ENCODE measurements at places on chromosomes 3 and 15.

DNA sequence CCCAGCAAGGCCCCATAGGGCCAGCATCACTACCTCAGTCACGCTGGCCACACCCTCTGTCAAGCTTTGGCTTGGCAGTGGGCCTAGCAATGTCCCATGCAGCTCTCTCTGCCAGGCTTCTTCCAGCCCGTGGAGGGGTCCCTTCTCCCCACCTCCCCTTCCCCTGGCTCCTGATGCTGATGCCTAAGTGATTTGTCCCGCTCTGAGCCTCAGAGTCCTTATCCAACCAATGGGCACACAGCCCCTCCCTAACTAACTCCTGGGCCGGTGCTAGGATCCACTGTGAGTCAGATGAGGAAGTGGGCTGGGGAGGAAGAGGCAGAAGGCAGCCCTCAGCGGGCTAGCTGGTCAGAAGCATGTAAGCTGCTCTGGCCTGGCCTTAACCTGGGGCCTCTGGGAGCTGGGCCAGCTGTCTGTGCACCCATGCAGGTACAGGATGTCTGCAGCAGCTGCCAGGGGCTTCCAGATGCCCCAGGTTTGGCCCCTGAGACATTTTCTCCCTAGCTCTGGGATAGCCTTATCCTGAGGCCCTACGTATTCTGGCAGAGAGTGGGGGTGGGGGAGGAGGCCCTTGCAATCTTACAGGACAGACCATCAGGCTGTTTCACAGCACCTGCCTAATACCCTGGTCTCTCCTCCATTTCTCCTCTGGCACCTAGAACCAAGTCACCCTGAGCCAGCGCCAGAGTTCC lies 740 bp upstream of the ZBTB47 start:
- peak; percentile 91 for DNase-seq

DNA sequence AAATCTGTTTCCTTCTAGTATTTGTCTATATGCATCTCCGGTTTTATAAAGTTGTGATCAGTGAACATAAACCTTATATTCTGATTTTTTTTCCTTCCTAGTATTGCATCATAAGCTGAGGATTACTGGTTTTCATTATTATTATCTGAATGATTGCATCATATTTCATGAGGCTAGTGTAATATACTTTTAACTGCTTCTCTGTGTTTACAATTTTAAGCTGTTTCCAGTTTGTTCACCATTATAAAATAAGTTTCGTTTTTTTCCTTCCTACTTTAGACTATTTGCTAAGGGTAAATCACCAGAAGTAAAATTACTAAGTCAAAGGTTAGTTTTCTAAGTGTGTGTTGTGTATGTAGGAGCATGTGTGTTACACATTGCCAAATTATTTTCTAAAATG lies 20.2 kb downstream of the SEMA6D start:
- DNase-seq, result no peak

GRCh38 chr15:90716317-90716975 lies 700 bp upstream of the BLM start:
- no peak for DNase-seq

- no peak for DNase-seq
Observed at GRCh38 chr3:38490281-38491030, 5.7 kb upstream of the EXOG start.

GRCh38 chr3:118348169-118348557 lies 686.5 kb downstream of the IGSF11 start:
- DNase-seq, result no peak

- peak; percentile 63 for DNase-seq
Observed at GRCh38 chr3:123337948-123338619, 110.8 kb downstream of the ADCY5 start.
